Activated CD8-positive, alpha-beta memory T cell treated with anti-CD3 and anti-CD28 coated beads for 1 hour (primary cell): ENCODE measurements at places on chromosomes 6 and 20.

DNA sequence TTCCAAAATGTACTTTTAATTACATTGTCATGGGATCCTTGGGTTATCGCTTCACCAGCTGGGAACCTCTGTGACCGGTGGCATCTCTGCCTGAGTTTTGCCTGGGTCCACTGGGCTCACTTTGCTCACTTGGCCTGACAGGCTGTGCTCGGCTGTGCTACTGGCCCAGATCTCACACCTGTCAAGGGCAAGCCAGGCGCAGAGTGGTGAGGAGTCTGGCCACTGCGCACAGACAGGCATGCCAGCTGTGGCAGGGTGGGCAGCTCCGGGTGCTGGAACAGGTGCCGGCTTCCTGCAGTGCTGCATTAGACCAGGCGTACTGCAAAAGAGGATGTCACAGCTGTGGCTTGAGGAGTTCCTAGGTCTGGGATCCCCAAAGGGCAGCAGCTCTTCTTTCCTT lies 489.8 kb downstream of the TENT5A start:
- no peak for DNase-seq

DNA sequence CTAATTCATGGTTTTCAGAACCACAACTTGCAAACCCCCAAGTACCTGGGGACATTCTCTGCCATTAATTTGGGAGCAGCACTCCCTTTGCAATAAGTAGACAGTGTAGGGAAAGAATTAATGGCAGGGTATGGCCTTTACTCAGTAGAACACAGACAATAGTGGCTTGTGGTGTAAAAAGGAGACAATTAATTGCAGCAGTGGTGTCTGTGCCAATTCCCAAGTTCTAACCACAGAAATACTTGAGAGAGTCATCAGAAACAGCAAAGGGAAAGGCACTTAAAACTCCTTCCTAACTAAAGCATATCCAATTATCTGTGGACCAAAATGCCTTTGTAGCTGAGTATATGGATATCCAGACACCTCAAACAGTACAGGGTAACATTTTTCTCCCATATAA lies 257.6 kb upstream of the POU3F2 start:
- no peak for DNase-seq

GRCh38 chr20:38892091-38892981 lies 33.9 kb upstream of the FAM83D start:
- DNase-seq, result no peak

GRCh38 chr6:32074996-32075532 lies 34.1 kb downstream of the TNXB start:
- no peak for DNase-seq

- no peak for DNase-seq
These were observed 618 bp upstream of the SLC16A10 start for GRCh38 chr6:111086685-111087084.

- DNase-seq, result no peak
These were observed 53.3 kb upstream of the DACT2 start for GRCh38 chr6:168372889-168373288.

DNA sequence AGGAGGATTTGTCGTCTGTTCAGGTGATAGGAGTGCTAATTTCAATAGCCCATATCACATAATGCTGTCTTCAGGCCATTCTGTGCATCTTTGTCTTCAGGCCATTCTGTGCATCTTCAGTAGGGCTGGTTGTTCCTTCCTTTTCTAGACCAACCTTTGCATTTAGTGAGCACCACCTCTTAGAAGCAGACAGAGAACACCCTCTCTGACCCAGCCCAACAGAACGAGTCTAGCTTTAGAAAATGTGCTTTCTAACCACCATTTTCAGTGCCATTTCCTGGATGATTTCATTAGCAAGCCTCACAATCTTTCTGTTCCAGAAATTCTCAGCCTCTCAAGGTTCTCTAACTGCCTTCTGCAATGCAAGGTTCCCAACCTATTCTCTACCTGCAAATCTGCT lies 215.3 kb upstream of the KCNQ5 start:
- no peak for DNase-seq

- no peak for DNase-seq
These were observed 162.5 kb upstream of the CITED2 start for GRCh38 chr6:139536751-139537617.

DNA sequence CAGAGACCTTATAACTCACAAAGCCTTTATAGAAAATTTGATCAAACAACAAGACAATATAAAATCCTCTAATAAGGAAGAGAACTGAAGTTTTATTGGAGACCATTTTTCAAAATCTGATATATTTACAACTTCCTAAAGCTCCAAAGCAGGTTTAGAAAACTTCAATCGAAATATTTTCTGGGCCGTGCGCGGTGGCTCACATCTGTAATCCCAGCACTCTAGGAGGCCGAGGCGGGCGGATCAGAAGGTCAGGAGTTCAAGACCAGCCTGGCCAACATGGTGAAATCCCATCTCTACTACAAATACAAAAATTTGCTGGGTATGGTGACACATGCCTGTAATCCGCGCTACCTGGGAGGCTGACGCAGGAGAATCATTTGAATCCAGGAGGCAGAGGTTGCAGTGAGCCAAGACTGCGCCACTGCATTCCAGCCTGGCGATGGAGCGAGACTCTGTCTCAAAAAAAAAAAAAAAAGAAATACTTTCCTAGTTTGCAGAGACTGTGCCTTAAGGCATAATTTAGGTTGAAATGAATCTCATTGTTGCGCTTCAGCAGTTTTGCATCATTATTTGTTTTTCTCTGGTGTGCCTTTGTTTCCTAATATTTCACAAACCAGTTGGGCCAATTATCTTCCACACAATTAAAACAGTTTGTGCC lies 60.6 kb upstream of the ASIP start:
- no peak for DNase-seq

DNA sequence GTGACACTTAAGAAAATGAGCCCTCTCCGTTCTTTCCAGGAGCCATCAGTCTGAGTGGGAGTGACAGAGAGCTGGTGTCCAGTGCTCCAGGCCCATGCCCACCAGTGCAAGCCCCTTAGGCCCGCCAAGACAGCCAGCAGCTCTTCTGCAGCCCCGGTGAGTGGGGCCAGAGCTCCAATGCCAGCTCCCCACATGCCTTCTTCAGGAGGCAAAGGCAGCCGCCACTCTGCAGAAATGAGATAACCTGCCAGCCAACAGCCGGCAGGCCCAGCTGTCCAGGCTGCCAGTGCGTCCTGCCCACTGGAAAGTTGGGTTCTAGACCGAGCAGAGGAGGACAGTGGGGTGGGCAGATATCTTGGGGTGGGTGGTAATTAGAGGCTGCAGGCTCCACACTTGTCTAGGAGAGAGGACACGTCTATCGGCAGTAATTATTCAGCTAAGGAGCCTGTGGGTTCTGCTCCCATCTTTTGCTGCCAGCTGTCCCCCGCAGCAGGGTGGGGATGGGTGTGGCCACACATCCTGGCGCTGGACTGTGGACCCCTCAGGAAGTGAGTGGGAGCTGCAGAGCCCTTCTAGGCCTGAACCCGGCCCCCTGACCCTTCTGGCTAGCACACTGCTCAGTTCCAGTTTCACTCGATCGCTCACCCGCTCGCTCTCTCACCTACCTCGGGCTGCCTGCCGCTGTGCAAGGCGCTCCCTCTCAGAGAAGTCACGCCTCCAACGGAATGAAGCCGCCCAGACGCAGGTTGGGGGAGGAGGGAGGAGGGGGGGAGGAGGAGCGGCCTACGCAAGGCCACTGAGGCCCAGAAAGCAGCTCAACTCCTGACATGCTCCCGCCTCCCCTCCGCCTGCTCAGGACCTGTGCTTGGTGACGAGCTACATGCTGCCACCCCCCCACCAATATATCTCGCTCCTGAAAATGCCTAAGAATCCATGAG lies 3.6 kb downstream of the GRM4 start:
- DNase-seq, result no peak

GRCh38 chr6:38984723-38985122 lies 63.9 kb upstream of the GLP1R start:
- no peak for DNase-seq

DNA sequence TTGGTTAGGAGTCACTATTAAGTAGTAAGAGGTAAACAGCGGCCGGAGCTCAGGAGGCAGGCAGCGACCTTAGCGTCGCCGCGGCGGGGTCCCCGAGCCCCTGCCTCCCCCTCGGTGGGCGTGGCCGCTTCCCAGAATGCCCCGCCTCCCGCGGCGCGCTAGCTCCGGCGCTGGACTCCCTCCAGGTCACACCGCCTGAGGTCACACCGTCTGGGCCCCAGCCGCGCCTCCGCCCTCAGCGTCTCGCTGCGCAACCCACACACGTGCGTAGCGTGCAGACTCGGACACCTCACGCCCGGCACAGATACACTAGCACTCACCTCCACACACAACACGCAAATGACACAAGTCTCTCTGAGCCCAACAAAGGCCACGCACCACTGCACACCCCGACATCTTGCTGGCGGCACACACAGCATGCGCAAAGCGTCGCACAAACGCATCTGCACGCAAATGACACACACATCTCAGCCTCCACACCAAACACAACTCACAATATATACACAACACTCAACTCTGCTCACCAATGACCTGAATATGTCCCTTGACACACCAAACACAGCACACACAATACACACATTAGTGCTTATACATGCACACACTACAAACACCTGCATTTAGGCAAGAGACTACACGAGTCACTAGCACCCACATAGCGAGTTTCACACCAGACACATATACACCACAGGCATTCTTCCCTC lies 17.6 kb upstream of the CDKN1A start:
- no peak for DNase-seq

DNA sequence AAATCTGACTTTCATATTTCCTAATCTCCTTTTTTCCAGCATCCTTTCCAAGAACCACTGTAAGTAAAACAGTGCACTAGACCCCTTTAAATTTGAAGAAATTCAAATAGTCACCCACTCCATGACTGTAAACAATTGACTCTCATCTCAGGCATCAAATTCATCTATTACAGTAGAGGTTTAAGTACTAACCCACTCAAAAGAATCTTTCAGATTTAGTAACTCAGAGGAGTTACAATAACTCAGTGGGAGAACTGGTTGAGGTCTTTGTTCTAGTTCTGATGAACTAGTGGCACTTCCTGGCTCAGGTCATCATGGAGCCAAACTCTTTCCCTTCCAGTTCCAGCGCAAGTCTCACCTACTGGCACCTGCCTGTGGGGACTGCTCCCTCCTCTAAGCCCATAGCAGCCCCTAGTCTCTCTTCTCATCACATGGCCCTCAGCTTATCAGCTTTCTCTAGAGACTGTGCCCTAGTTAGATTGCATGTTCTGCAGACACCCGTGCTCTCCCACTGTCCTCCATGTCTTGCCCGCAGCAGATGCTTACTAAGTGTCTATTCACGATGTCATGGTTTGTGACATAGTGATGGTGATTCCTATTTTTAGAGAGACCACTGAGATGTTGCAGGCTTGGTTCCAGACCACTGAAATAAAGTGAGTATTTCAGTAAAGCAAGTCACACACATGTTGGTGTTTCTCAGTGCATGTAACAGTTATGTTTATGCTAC lies 196.2 kb downstream of the TBC1D7 start:
- no peak for DNase-seq

GRCh38 chr6:21893793-21894192 lies 300.2 kb downstream of the SOX4 start:
- DNase-seq, result no peak

GRCh38 chr6:146857980-146858347 lies 259.2 kb downstream of the ADGB start:
- no peak for DNase-seq

DNA sequence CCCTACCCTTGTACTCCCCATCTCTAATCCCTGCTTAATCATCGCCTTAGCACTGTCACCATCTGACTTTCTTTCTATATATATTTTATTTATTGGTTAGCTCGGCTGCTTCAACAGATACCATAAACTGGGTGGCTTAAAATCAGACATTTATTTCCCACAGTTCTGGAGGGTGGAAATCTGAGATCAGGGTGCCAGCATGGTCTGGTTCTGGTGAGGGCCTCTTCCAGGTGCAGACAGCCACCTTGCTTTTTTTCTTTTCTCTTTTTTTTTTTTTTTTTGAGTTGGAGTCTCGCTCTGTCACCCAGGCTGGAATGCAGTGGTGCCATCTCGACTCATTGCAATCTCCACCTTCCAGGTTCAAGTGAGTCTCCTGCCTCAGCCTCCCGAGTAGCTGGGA lies 127.5 kb upstream of the ESR1 start:
- DNase-seq, result no peak

GRCh38 chr20:32706486-32706885 lies 32.7 kb upstream of the C20orf203 start:
- DNase-seq, result no peak

DNA sequence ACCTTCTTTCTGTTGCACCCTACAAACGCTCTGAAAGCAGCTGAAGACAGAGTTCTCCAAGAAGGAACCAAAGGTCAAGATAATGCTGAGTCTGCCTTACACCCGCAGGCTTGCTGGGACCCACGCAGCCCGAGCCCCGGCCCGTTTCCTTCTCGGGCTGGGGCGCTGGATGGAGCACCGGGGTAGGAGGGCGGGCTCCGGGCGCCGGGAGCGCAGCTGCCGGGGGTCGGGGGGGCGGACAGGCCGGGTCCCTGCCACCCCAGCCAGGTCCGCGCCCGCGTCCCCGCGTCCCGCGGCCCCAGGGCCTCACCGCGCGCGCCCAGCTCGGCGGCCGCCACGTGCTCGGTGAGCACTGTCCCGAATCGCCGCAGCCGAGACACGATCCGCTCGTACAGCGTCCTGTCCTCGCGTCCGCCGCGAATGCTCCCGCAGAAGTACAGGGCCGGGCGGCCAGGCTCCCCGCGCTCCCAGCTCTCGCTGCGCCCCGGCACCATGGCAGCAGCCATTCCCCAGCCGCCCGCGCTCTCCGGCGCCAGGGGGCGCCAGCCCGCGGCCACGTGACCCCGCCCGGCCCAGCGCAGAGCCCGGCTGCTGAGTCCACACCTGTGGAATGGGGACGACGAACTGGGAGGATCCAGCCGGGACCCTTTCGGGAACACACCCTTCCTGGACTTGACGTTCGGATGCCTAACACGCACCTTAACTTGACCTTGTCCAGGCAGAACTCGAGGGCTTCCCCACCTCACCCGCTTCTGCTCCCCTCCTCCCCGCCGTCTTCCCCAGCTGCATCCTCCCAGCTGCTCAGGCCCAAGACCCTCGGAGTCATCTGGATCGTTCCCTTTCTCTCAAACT lies at the start of gene DNPH1:
Gene DNPH1, minus strand, starts transcription at position 531 of the 852 bp plus-strand sequence. Its CDS starts 25 bp downstream, at position 506.
- DNase-seq, result no peak

GRCh38 chr20:37424062-37424851 lies 78.3 kb downstream of the SRC start:
- no peak for DNase-seq

GRCh38 chr20:63032026-63032800 lies 25.4 kb upstream of the BHLHE23 start:
- no peak for DNase-seq

DNA sequence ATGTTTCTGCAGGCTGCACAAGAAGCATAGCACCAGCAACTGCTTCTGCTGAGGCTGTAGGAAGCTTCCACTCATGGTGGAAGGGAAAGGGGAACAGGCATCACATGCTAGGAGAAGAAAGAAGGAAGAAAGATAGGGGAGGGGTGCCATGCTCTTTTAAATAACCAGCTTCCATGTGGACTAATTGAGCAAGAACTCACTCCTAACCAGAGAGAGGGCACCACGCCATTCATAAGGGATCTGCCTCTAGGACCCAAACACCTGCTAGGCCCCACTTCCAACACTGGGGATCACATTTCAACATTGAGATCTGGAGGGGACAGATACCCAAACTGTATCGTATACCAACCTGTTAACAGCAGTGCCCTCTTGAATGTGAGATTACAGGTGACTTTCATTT lies 46.9 kb upstream of the ARMC2 start:
- DNase-seq, result no peak

- no peak for DNase-seq
These were observed 46.2 kb upstream of the RFPL4B start for GRCh38 chr6:112300896-112301295.

- DNase-seq, result no peak
These were observed 101.3 kb downstream of the RALGAPA2 start for GRCh38 chr20:20611167-20611566.
